ENCODE measurements at places on chromosomes 1 and 21. TPM values are rescaled to one million over a fixed set of nuclear protein-coding genes. Genes with fewer than 3 reads are reported as not detected.

The MIXL1 gene
- not detected for total RNA-seq

The LRRIQ3 gene
- 2.0 TPM for total RNA-seq

The VCAM1 gene
- total RNA-seq = not detected

The PGLYRP3 gene
- total RNA-seq = not detected

The LCE3E gene
- not detected for total RNA-seq

The PERM1 gene
- 0.39 TPM for total RNA-seq

The ADCY10 gene
- under 0.01 TPM for total RNA-seq

The ARTN gene
- not detected for total RNA-seq

The DAB1 gene
- total RNA-seq = 0.33 TPM

The CACYBP gene
- total RNA-seq = 53.9 TPM

The CLDN19 gene
- not detected for total RNA-seq

The LCE6A gene
- not detected for total RNA-seq

The SPATA17 gene
- 0.87 TPM for total RNA-seq

The OR2T33 gene
- 0.54 TPM for total RNA-seq

The MYCL gene
- 2.7 TPM for total RNA-seq

The CELSR2 gene
- 8.6 TPM for total RNA-seq

The LCE3B gene
- total RNA-seq = not detected

The CDCA8 gene
- 7.9 TPM for total RNA-seq

The ATP1A4 gene
- 2.4 TPM for total RNA-seq

The LRRC38 gene
- not detected for total RNA-seq

The TAS1R1 gene
- not detected for total RNA-seq

The AGMAT gene
- total RNA-seq = not detected

The OR10Z1 gene
- not detected for total RNA-seq

The ADAM30 gene
- total RNA-seq = not detected

The FCER1G gene
- total RNA-seq = 0.39 TPM

The OR2M3 gene
- not detected for total RNA-seq

The COL24A1 gene
- total RNA-seq = not detected

The IL19 gene
- total RNA-seq = not detected

The PRKAB2 gene
- 25.1 TPM for total RNA-seq

The GBP4 gene
- total RNA-seq = under 0.01 TPM

The CFHR4 gene
- not detected for total RNA-seq

The TNFRSF4 gene
- not detected for total RNA-seq

The OR2L13 gene
- not detected for total RNA-seq

The TDRD10 gene
- total RNA-seq = not detected

The LIN28A gene
- not detected for total RNA-seq

The PRAMEF12 gene
- total RNA-seq = not detected

The S100A16 gene
- total RNA-seq = 266 TPM

The IFI6 gene
- total RNA-seq = 37.3 TPM

The EDARADD gene
- total RNA-seq = 2.7 TPM

The BCL2L15 gene
- 0.39 TPM for total RNA-seq

The EFNA1 gene
- 18.8 TPM for total RNA-seq

The PCP4L1 gene
- not detected for total RNA-seq

The CR1L gene
- not detected for total RNA-seq

The GBP5 gene
- total RNA-seq = not detected

The SPRR2B gene
- not detected for total RNA-seq

The ILDR2 gene
- 0.79 TPM for total RNA-seq

The CRABP2 gene
- total RNA-seq = 129 TPM

The CHODL gene
- 0.79 TPM for total RNA-seq

The PANK4 gene
- 43.1 TPM for total RNA-seq

The FCRL2 gene
- total RNA-seq = not detected

The SLC30A2 gene
- total RNA-seq = 2.2 TPM
